OCI-LY7 (cell line): ENCODE measurements at places on chromosomes 1 and 21.

DNA sequence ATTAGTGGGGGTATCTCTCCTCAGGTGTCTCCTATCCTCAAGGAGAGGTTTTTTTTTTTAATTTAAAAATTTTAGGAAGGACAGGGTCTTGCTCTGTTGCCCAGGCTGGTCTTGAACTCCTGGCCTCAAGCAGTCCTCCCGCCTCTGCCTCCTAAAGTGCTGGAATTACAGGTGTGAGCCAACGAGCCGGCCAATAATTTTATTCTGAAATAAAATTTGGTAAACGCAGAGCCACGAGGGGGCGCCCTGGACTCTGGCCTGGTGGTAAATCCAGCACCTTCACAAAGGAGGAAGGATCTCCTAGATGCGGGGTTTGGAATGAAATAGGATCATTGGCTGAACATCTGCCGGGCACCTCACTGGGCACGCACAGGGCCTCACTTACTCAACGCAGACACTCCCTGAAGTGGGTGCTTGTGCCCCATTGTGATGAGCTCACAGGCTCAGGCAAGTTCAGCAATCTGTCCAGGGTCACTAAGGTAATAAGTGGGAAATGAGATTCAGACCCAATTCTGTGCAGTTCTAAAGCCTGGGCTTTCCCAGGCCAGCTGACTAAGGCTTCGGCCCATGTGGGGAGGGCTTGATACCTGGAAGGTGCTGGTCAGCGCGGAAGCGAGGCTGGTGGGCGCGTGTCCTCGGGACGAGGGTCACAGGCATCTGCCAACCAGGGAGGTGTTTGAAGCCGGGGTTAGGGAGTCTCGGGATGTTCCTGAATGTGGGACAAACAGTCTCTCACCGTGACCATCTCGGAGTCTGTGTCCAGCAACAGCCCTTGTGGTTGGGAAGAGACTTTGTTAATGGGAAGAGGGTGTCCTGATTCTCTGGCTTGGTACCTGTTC lies 32.7 kb upstream of the ETV3 start:
- DNase-seq: peak; percentile 62

- DNase-seq: peak; percentile 21
Measured at GRCh38 chr1:14599800-14600199, 1.3 kb downstream of the KAZN start.

DNA sequence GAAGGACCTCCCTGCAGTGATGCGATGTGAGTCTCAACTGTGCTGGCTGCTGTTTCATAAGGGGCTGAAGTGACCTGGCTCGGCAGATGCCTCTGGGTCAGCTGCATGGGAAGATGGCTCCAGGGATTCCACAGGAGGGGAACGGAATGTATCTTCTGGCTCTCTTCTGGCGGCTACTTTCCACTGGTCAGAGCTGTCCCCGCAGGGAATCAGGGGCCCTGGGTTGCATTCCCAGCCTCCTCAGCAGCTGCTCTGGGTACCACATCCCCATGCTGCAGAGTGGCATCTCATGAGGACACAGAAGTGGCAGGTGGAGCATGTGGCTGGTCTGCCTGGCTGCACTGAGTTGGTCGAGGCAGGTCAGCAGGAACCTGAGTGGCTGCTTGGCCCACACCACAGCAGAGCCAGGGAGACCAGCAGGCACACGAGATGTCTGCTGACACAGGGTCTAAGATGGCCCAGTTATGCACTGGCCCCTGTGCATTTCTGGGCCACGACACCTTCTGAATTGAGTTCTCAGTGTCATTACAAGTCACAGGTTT lies 42.8 kb downstream of the POFUT2 start:
- DNase-seq: no peak

DNA sequence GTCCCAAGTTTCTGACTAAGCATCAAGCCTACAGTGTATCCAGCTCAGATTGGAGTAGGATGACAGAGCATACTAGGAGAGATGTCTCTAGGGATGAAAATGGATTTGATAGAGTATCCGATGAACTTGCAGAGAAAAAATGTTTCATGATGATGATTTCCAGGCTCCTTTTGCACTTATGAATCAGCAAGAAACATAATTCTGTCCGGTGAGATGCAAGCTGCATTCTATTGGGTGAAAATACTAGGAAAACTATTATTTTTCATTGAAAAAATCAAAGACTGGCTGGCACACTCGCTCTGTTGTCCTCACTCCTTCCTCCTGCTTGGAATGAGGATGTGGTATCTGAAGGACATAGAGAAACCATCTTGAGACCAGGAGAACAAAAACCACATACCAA lies 35.4 kb upstream of the RAB3GAP2 start:
- DNase-seq: no peak

DNA sequence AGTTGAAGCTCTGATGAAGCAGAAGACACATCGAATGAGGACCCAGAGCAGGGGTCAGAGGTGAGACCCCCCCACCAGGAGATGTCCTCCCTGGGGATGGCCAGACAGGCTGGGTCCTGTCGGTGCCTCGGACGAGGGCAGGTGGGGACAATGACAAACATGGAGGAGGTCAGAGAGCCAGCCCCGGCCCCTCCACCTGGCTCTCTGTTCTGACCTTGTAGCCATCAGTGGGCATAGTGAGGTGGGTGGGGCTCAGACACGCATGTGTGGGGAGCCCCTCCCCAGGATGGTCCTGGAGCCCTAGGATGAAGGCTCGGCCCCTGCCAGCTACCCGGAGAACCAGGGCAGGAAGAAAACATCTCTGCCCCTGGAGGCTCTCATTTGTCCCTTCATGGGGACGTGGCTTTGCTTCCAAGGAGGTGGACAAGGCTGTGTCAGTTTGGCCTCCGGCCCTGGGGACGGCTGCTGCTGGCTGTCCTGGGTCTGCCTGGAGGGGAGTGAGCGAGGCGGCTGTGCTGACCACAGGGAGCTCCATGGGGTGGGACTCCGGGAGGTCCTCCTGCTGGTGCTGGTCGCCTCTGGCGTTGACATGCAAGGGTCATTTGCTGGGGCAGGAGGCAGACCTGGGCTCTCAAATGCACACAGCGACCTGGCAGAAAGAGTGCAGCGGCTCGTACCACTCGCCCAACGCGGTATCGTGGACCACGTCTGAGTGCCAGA lies 2.6 kb downstream of the KRTAP10-6 start:
- no peak for DNase-seq

DNA sequence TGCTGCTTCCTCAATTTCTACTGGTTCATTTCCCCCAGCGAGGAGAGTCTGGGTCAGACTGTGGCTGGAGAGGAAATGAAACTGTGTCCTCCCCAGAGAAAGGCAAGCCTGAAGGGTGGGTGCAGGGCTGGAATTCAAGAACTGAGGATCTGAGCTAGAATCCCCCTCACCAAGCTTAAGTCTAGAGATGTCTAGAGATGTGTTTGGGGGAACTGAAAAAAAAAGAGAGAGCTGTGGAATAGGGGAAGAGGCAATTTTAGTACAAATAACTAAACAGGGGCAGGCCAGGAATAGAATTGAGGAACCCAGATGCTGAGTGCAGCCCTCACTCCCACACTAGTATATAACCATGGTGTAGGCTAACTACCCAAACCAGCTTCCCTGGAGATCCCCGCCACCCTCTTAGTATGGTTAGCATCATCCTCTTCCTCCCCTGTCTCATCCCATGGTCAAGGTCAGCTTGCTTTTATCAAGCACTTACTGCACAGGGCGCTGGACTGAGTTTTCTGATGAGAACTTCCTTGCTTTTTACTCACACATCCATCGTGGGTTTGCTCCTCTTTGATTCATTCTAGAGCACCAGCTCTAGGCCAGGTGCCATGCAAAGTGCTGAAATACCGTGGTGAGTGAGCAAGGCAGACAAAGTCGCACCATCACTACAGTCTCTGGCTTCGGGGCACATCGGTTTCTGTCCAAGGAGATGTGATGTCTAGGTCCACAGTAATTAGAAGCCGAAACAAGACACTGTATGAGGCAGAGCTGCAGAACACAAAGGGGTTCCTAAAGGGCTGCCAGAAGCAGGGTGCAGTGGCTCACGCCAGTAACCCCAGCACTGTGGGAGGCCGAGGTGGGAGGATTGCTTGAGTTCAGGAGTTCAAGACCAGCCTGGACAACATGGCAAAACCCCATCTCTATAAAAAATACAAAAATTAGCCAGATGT lies 112.9 kb upstream of the IPO9 start:
- peak; percentile 47 for DNase-seq

GRCh38 chr1:145961425-145962156 lies 2.8 kb downstream of the ANKRD34A start:
- no peak for DNase-seq

- no peak for DNase-seq
Measured at GRCh38 chr1:204355913-204356312, 3.8 kb downstream of the PLEKHA6 start.

- no peak for DNase-seq
Measured at GRCh38 chr1:55194851-55195250, 20.3 kb downstream of the USP24 start.

GRCh38 chr1:23563003-23563402 lies 3.7 kb upstream of the ID3 start:
- no peak for DNase-seq

GRCh38 chr1:84712276-84712874 lies 22.1 kb upstream of the SSX2IP start:
- no peak for DNase-seq

- no peak for DNase-seq
Measured at GRCh38 chr1:118773656-118774055, 214.5 kb downstream of the TBX15 start.

DNA sequence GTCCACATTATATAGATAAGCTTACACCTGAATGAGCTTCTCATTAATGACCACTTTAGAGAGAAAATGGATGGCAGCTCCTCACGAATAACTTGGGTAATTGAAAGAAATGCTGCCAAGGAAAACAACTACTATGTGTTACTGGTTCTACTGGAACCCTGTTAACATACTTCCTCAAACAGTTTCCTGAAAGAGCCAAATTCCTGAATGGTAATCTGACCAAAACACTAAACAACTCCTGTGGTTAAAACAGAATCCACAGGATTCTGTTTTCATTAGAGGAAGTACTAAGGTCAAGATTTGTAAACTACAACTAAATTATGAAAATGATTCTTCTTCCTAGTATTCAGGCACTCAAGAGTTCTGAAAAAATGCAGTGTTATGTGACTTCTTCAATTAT lies 107.2 kb downstream of the DNM3 start:
- DNase-seq: no peak

DNA sequence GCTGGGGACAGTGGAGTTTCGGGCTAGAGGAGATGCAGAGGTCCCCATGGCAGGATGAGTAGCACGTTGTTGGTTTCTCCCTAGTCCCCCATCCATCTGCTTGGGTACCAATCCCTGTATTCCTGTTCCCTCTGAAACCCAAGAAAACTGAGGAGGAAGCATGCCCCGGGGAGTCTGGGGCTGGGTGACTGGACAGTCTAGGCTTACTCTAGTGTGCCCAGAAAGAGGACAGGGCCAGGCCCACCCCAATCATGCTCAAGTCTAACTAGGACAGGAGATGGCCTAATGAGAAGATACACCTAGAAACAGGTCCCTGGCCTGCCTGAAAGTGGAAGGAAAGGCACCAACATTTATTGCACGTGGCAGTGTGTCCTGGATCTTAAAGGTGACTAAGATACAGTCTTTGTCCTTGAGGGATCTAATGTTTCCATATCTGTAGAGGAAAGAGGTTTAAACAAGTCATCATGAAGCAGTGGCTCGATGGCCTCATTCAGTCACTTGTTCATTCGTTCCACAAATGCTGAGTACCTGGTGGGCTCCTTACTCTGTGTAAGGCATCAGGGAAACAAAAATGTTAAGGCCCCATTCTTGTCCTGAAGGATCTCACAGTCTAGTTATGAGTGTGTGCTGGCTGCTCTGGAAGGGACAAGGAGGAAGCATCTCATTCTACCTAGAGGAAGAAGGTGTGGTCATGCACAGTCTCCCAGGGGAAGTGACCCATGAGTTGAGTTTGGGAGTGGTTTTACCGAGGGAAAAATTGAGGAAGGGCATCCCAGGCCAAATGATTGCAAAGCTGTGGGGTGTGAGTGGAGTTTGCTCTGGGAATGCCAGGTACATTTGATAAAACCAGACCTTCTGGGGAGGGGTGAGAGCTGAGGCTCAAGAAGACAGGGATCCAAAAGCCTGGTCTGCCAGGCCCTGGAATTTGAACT lies 10.0 kb downstream of the CDK18 start:
- no peak for DNase-seq

- no peak for DNase-seq
Measured at GRCh38 chr1:220746851-220747250, 1.3 kb upstream of the MTARC2 start.

DNA sequence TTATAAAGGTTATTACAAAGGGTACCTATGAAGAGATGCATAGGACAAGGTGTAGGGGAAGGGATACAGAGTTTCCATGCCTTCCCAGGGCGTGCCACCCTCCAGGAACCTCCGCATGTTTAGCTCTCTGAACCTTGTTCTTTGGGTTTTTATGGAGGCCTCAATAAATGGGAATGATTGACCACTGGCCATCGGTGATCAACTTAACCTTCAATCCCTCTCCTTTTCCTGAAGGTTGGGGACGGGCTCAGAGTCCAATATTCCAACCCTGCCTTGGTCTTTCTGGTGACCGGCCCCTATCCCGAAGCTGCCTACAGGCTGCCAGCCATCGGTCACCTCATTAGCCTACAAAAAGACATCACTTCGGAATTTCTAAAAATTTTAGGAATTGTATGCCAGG lies 11.7 kb downstream of the CD244 start:
- DNase-seq: no peak

- DNase-seq: no peak
Measured at GRCh38 chr1:38027201-38028104, 14.9 kb downstream of the UTP11 start.

- no peak for DNase-seq
Measured at GRCh38 chr1:50582346-50582745, 159.1 kb upstream of the DMRTA2 start.

DNA sequence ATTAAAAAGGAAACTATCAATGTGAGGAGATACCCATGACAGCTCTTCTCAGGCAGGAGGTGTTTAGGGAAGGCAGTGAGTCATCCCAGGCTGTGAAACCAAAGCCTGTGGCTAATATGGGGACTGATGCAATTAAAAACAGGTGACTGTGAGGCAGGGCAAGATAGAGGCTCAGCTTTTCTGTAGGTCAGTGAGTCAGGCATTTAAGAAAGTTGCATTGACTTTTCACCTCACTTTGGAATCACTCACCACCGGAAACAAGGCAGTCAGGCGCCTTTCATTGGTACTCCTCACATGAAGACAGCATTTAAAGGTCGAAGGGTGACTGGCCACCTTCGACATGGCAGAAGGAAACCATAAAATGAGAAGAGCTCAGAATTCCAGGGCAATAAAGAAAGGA lies 54.5 kb downstream of the PAPPA2 start:
- DNase-seq: no peak

- DNase-seq: no peak
Measured at GRCh38 chr1:43783671-43784205, 76.4 kb downstream of the ST3GAL3 start.

DNA sequence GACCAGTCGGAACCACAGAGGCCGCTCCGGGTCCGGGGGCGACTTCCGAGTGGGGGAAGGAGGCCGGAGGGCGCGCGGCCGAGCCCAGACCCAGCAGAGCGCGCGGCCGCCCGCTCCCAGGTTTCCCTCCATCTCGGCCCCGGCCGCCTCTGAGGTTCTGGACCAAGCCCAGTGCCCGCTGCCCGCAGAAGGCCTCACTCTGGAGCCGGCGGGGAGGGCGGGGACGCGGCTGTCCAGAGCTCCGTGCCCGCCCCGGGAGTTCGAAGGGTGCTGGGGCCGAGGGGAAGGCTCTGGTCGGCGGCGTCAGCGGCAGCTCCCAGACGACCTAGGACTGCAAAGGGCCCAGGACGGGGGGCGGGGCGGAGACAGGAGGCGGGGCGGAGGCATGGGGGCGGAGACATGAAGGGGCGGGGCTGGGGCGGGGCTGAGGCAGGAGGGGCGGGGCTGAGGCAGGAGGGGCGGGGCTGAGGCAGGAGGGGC lies 48.0 kb upstream of the SLC19A1 start:
- peak; percentile 5 for DNase-seq
